ENCODE measurements at places on chromosomes 7 and 10.

DNA sequence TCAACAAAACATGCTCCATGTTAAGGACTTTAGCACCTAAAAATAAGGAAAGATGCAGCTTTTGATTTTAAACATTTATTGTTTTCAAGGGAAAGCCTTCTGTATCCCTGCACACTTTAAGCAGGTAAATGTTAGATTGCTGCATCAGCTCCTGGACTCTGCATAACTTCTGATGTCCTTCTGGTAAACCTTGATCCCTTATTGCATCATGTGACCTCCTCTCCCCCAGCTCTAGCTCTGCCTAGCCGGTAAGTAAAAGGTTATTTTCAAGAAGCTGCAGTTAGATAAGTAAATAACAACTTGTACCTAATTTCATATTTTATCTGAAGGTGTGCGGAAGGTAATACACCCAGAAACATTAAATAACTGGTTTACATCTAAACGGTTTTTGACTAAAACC lies 37.5 kb downstream of the PDK4 start:
- no peak for DNase-seq

DNA sequence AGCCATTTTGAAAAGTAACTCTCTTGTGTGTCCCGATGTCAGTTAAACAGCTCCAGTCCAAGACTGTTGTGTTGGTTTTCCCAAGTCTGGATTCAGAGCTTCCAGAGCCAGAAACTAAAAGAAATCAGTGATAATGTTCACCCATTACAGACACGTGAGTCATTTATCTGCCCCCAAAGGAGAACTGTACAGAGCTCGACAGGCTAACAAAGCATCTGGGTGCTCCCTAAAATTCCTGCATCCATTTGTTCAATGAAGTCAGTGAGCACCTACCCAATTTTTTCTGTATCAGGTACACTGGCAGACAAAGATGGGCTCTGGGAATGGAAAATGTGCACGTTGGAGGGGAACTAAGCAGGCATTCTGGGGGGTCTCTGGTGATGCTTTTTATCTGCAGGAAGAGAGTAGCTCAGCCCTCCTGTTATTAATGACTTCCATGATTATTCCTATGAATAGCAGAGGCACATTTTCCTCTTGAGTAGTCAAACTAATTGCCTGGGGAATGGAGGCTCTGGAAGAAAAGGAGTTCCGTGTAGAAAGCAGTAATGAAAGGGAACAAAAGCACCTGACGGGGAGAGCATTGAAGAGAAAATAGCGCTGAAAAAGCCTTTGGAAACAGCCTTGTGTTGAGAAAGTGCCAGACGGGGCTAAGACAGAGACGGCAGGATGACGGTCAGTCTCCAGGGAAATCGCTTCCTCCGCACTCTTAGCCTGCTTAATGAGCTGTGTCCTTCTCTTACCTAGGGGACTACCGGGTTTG lies 75.3 kb downstream of the GAD2 start:
- DNase-seq, result no peak

- DNase-seq, result no peak
Measured at GRCh38 chr7:149427096-149427680, 33.7 kb downstream of the ZNF777 start.

DNA sequence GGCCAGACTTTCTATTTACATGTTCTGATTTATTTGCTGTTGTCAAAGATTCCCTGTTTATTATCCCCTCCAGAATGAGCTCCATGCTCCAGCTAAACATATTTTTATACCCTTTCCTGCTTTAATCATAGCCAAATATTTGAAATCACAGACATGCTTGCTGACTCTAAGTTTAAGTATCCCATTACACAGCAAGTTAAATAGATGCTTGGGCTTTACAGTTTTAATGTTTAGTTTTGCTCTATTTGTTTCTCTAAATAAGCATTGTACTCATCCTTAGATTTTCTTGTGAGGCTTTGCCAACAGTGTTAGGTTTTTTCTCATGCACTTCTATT lies 196.8 kb downstream of the TAX1BP1 start:
- no peak for DNase-seq

GRCh38 chr7:95433952-95434556 lies 774 bp downstream of the PON2 start:
- DNase-seq, result no peak

DNA sequence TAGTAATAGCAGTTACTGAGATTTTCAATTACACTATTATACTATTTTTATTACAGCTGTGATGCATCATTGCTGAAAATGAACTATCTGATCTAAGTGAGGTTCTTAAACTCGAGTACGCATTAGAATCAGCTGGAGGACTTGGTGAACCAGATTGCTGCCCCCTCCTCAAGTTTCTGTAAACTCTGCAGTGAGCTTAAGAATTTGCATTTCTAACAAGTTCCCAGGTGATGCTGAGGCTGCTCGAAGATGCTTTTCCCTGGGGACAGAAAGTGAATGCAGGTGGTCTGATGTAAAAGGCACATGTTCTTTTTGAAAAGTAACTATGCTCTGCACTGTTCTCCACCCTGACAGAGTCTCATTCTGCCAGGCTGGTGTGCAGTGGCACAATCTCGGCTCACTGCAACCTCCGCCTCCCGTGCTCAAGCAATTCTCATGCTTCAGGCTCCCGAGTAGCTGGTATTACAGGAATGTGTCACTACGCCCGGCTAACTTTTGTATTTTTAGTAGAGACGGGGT lies 12.5 kb downstream of the RNF133 start:
- DNase-seq, result no peak

GRCh38 chr7:149547126-149547525 lies 49.5 kb upstream of the ZNF746 start:
- DNase-seq, result no peak

DNA sequence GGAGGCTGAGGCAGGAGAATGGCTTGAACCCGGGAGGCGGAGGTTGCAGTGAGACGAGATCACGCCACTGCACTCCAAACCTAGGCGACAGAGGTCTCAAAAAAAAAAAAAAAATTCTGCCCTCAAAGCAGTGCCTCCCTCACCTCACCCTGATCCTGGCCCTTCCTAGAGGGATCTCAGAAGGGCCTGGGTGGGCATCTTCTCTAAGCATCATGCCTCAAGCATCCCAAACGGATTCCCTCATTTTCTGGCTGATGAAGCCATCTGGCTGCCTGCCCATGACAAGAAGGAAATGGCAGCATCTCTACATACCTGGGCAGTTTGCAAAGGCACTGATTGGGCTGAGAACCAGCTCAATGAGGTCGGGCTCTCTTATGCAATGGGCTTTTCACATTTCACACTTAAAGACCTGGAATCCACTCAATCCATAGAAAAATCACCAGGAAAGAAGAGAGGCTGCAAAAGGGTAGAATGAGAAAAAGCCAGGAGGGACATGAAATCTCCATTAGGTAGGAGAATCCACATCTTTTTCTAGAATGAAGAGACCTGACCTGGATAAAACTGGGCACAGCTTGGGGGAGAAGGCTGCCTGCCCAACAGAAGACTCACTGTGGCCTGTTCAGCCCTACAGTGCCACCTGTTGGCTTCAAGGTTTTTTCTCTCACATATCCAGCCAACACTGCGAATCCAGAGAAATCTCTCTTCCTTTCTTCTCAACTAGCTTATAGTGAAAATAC lies 48.1 kb downstream of the PDLIM1 start:
- DNase-seq, result peak; percentile 61
